ENCODE measurements at places on chromosomes 4 and X.

GRCh38 chr4:113109106-113109718, 59.8 kb downstream of the ANK2 start:
- DNase-seq = no peak

GRCh38 chr4:69594382-69594781, 45.1 kb downstream of the UGT2A2 start:
- no peak for DNase-seq

DNA sequence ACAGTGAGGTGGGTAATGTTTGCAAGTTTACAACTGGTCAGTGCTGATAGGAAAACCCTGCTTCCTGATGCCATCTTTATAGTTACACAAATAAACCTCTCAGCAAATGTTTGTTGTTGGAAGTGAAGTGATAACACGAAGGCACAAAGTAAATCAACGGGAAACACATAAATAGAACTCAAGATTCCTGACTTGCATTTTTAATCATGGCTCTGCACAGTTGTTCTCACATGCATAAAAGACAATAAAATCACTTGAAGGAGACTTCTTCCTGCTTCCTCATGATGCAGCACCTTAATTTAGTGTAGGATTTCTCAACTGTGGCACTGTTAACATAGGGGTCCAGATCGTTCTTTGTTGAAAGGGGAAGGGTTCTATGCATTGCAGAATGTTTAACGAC, 907.7 kb downstream of the RAB28 start:
- no peak for DNase-seq

DNA sequence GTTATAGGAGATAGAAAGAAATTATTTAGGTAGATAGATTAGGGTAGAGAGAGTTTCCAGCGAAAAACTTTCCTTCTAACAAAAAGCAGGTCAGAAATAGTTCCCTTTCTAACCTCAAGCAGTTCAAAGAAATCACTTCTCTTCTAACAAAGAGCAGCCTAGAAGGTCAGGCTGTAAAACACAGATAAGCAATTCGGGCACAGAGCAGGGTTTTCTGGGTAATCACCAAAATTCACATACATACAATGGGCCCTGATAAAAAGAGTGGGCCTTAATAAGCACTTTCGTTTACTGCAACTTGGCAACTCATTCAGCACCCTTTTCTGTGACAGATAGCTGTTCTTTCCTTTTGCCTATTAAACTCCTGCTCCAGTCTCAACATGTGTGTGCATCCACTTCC, 13.4 kb upstream of the NAF1 start:
- no peak for DNase-seq

DNA sequence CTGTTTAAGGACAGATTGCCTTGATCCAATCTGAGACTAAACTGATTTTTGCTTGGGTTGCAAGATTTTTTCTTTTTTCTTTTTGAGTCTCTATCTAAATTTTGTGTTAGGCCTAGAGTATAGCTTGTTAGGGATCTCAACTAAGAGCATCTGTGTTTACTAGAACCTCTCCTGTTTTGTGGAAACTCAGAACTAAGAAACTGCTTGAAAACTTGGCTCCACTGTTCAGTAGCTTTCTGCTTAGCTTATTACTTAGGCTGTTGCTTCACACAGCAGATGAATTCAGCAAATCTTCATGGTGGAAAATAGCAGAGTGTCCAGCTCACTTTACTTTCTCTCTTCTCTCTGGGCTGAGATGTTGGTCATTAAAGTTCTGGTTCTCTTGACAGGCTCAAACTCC, 36.7 kb upstream of the SLC6A14 start:
- no peak for DNase-seq
